Activated naive CD4-positive, alpha-beta T cell treated with anti-CD3 and anti-CD28 coated beads for 36 hours (primary cell): ENCODE measurements at places on chromosomes 16 and 17. TPM values are rescaled to one million over a fixed set of nuclear protein-coding genes. Genes with fewer than 3 reads are reported as not detected.
A peak's percentile ranks its signal among the peaks of the same experiment; 100 is the strongest.

Gene TSNAXIP1
- 0.35 TPM for total RNA-seq

Gene SLC12A3
- total RNA-seq: not detected

Gene LPO
- total RNA-seq: not detected

Gene XYLT1
- 4.5 TPM for total RNA-seq

Gene RPUSD1
- 7.2 TPM for total RNA-seq

Gene LHX1
- not detected for total RNA-seq

Gene ACSM2A
- total RNA-seq: not detected

GRCh38 chr16:21625026-21625425, 25.6 kb downstream of the METTL9 start:
- no peak for DNase-seq

- no peak for DNase-seq
Observed at GRCh38 chr17:48951572-48951971, 6.9 kb upstream of the SNF8 start.

GRCh38 chr16:49158029-49158642, 123.5 kb downstream of the CBLN1 start:
- DNase-seq: peak; percentile 42

- DNase-seq: no peak
Observed at GRCh38 chr16:2712546-2712945, 7.5 kb downstream of the PRSS27 start.

- no peak for DNase-seq
Observed at GRCh38 chr17:42518755-42519545, 17.1 kb upstream of the NAGLU start.

DNA sequence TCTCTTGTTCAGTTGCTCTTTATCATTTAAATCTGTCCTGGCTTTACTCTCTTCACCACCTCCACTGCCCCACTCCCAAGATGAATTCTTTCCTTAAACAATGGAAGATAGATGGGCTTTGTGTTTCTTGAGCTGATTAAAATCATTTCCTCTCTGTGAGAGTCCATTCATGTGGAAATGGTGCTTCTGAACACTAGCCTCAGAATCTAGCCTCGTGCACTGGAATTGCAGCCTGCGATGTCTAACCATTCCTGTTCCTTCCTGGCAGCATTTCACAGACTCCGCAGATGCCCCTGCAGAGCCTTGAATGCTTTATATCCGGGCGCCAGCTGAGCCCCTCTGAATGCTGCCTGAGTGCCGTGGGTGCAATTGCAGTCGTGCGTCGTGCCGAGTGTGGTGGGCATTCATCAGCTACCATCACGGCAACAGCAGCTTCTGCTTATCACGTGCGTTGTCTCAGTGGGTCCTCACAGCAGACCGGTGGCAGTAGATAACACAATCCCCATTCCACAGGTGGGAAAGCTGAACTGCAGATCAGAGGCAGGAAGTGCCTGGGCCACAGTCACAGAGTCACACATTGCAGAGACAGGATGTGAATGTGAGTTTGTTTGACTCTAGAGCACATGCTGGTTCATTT, 172.8 kb upstream of the WSCD1 start:
- peak; percentile 10 for DNase-seq

- no peak for DNase-seq
Observed at GRCh38 chr17:4932756-4933155, 679 bp downstream of the GP1BA start.

DNA sequence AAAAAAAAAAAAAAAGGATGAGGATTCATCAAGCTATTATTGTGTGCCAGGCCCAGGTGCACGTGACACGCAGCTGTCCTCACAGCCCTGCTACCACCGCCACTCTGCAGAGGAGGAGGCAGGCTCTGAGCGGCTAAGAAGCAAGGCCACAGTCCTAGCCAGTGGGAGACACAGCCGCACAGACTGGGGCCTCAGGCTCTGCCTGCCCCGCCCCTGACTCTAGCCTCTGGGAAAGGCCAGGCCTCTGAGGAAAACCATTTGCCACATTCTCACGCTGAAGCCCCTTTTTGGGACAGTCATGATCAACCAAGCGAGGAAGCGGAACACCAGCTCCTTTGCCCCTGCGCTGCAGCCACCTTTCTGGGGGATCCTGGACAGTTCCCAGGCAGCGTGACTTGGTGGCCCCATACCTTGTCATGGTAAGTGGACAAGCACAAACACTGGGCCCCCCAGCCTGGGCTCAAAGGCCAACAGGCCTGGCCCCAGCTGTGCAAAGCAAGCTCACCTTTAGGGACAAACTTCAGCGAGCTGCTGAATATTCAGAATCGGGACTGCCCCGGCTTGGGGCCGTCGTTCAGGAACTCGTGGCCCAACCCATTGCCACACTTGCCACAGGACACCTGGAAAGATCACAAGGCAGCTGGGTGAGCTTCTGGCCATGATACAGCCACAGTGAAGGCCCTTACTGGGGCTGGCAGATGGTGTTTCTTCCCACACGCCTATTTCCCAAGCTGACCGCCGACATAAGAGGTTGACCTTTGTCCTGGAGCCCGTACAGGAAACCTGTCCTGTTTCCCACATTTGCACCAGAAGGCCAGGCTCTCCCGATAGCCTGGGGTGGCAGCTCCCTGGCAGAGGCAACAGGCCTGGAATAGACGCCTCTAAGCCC, 2.5 kb downstream of the MSRB1 start:
- no peak for DNase-seq

- DNase-seq: peak; percentile 86
Observed at GRCh38 chr17:77666881-77667395, 291.6 kb upstream of the TNRC6C start.

DNA sequence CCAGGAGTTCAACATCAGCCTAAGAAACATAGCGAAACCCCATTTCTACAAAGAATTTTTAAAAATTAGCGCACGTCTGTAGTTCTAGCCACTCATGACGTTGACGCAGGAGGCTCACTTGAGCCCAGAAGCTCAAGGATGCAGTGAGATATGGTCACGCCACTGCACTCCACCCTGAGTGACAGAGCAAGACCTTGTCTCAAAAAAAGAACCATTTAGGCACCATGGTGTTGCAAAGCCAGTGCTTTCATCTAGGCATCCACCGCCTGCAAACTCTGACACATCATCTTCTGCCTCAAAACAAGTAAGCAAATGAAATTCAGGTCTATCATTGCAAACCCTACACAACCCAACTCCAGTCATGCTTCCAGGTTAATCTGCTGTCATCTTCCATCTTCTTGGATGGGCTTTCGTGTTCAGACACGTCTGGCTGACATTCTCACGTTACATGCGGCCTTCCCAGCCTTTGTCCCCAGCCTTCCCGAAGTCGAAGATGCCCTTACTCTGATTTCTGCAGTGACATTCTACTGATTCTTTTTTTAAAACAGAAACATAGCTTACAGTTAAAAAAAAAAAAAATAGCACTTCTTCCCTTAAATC, 8.9 kb downstream of the ANKRD11 start:
- DNase-seq: no peak

DNA sequence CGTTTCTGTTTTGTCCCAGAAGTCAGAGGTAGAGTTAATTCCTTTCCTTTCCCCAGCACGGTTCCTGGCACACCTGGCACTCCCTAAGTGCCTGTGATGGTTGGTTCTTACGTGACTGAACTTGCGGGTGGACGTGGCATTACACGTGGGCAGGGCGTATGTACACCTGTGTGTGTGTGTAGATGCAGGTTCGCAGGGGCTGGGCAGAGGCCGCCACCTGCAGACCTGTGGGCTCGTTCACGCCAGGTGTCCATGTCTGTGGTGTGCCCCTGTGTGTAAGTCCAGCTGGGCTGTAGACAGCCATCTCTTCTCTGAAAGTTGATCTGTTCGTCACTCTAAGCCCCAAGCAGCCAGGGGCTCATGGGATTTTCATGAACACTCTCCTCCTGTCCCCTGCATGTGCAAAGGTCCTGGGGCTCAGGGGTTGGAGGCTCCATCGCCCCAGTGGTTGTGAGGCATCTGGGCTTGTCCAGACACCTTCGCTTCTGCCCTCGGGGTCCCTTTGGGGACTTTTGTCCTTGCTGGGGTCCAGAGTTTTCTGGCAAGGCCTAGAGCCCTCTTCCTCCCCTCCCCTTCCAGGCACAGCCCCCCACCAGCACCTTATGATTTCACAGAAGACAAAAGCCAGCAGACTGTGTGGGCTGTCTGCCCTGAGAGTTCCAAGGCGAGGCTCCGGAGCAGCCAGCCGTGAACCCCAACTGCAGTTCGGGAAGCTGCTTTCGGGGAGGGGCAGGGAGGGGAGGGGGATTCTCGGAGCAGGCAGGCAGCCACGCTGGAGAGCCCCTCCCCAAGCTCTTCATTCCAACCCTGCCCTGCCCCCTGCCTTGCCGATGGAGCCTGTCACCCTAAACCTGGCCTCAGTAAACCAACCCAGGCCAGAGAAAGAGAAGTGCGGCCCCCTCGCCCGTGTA, 5.4 kb upstream of the FSCN2 start:
- no peak for DNase-seq
